ENCODE measurements at places on chromosomes 5 and 9. TPM values are rescaled to one million over a fixed set of nuclear protein-coding genes. Genes with fewer than 3 reads are reported as not detected.

DNA sequence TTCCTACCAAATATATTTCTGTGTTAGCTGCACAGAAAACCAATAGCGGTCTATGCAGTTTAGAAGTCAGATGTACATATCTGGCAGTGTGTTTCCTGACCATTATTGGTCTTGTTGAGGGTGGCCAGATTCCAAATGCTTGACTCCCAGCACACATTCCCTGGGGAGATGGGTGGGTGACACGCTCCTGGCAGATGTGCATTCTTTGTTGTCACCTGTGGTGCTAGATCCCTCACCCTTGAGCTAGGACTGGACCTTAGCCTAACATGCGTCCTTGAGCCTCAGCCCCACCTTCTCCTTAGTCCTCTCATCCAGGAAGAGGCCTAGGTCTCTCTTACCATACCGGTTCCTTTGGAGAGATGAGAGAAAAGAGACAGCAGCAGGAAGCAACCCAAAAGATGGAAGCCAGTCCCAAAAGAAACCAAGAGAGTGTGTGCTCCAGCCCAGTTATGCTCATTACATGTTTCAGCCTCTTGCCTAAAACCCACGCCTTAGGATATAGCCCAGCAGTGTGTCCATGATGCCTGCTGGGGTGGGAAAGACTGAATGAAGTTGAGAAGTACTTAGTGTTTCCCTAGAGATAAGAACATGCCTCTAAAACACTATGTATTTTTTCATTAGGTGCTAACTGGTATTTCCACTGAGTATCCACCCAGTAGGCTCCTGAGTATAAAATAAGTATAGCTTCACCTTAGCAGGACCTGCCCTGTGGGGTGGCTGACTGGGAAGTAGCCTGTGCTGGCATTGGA is 116.7 kb downstream of the PDE8B start:
- peaks cover 20% of the 10 kb centered on the region for H3K4me1 ChIP-seq
- no peak overlapping the region for H3K27ac ChIP-seq
- DNase-seq = no peak
- peaks cover 8% of the 10 kb centered on the region for H3K27me3 ChIP-seq
- H3K4me3 ChIP-seq = no peak overlapping the region

DNA sequence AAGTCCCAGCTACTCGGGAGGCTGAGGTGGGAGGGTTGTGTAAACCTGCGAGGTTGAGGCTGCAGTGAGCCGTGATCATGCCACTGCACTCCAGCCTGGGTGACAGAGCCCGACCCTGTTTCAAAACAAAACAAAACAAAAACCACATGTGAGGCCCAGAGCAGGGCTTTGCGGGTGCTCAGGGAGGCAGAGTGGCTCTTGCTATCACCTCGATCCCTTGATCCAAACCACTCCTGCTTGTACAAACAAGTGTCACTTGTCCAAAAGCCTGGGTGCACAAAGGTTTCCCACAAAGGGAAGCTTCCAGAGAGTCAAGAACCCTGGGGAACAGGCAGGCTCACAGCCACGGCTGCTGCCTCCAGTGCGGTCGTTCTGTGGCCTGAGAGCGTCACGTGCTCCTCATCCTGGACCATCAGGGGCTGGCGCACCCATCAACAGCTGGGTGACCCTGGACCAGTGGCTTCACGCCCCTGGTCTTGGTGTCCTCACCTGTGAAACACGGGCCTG is 162.7 kb downstream of the C9orf50 start:
- peak overlapping the region; percentile 87 for H3K27ac ChIP-seq
- peak overlapping the region; percentile 15 for H3K4me3 ChIP-seq
- peak; percentile 73 for DNase-seq

- no peaks in the 10 kb centered on the region for H3K27me3 ChIP-seq
- H3K4me1 ChIP-seq = peaks cover 10% of the 10 kb centered on the region
- peaks cover 2% of the 10 kb centered on the region for H3K36me3 ChIP-seq
- H3K4me3 ChIP-seq = peak overlapping the region; percentile 70
- peak overlapping the region; percentile 23 for H3K27ac ChIP-seq
- DNase-seq = no peak
Observed at GRCh38 chr9:137276473-137277328, 825 bp upstream of the TOR4A start.

- no peaks in the 10 kb centered on the region for H3K36me3 ChIP-seq
- H3K27ac ChIP-seq = no peak overlapping the region
- DNase-seq = no peak
- H3K27me3 ChIP-seq = peaks cover 2% of the 10 kb centered on the region
Observed at GRCh38 chr5:17058438-17058837, 122.3 kb upstream of the MYO10 start.

DNA sequence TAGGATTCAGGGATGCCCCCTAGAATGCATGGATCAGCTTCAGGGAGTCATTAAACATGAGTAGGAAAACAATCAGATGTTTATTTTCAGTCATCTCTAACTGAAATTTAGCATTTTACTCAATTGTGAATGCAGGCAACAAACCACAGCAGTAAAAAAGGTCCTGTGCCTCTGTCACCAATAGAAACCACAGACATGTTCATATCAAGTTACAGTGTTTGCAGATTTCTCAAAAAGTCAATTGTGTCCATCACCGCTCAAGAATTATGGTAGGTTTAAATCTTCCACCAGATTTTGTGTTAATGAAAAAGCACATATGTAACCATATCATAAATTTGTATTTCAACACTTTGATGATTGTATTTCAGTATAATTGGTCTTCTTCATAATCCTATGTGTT is 68.4 kb upstream of the SLC1A1 start:
- no peaks in the 10 kb centered on the region for H3K36me3 ChIP-seq
- H3K27ac ChIP-seq = no peak overlapping the region
- H3K4me1 ChIP-seq = no peaks in the 10 kb centered on the region
- H3K27me3 ChIP-seq = peaks cover 8% of the 10 kb centered on the region
- no peak overlapping the region for H3K4me3 ChIP-seq
- DNase-seq = no peak

DNA sequence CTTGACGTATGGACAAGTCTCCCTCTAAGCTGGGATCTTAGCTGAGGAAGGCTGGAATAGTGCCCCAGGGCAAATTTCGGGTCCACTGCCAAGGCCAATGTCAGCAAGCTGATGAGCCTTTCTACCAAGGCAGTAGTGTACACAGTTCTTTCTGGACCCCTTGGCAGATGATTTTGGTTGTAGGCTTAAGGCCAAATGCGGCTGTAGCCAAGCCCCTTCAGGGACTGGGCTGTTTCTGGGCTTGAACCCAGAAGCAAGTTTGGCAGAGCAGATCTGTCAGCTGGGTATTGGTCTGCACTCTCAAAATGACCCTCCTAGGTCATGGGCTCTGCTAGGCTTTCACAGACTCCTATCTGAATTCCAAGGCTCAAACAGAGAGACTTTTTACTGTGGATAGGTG is 121.6 kb downstream of the ADAMTSL1 start:
- H3K27ac ChIP-seq = no peak overlapping the region
- H3K4me3 ChIP-seq = no peak overlapping the region
- no peaks in the 10 kb centered on the region for H3K36me3 ChIP-seq
- H3K4me1 ChIP-seq = no peaks in the 10 kb centered on the region
- no peaks in the 10 kb centered on the region for H3K27me3 ChIP-seq
- DNase-seq = no peak

- H3K27ac ChIP-seq = no peak overlapping the region
- no peak overlapping the region for H3K4me3 ChIP-seq
- DNase-seq = no peak
- H3K36me3 ChIP-seq = no peaks in the 10 kb centered on the region
Observed at GRCh38 chr9:29511680-29512079, 1938.4 kb upstream of the C9orf72 start.

DNA sequence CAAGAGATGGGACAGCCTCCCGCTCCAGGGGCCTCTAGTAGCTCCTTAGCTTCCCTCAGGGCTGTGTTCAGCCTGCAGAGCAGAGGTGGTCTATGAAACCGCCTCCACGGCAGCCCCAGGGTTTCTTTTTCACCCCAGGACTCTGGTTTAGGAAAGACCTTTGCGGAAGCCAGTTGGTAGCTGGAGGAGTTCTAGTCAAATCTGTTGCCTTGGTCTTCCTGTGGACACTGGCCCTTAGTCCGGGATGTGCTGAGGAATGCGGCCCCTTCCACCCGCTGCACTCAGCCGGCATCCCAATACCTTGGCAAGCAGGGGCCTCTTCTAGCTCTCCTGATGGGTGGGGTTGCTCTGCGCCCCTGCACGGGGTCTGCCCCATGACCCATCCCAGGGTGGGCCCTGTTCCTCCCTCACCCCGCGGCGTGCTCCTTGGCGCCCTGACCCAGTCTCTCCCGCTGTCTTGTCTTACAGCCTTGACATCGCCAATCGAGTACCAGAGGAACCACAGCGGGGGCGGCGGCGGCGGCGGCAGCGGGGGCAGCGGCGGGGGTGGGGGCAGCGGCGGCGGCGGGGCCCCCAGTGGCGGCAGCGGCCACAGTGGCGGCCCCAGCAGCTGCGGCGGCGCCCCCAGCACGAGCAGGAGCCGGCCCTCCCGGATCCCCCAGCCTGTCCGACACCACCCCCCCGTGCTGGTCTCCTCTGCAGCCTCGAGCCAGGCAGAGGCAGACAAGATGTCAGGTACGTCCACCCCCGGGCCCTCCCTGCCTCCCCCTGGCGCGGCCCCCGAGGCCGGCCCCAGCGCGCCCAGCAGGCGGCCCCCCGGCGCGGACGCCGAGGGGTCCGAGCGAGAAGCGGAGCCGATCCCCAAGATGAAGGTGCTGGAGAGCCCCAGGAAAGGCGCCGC is 94.3 kb upstream of the OTULINL start:
- no peaks in the 10 kb centered on the region for H3K27me3 ChIP-seq
- no peaks in the 10 kb centered on the region for H3K4me1 ChIP-seq
- H3K27ac ChIP-seq = no peak overlapping the region
- no peak for DNase-seq

GRCh38 chr5:37665889-37666288 is 174.0 kb downstream of the GDNF start:
- H3K4me1 ChIP-seq = no peaks in the 10 kb centered on the region
- no peak for DNase-seq
- H3K4me3 ChIP-seq = no peak overlapping the region
- H3K27me3 ChIP-seq = no peaks in the 10 kb centered on the region

- H3K27ac ChIP-seq = no peak overlapping the region
- H3K27me3 ChIP-seq = no peaks in the 10 kb centered on the region
- H3K4me1 ChIP-seq = no peaks in the 10 kb centered on the region
- H3K4me3 ChIP-seq = no peak overlapping the region
- DNase-seq = no peak
- no peaks in the 10 kb centered on the region for H3K36me3 ChIP-seq
Observed at GRCh38 chr5:89265511-89266179, 382.7 kb upstream of the MEF2C start.

DNA sequence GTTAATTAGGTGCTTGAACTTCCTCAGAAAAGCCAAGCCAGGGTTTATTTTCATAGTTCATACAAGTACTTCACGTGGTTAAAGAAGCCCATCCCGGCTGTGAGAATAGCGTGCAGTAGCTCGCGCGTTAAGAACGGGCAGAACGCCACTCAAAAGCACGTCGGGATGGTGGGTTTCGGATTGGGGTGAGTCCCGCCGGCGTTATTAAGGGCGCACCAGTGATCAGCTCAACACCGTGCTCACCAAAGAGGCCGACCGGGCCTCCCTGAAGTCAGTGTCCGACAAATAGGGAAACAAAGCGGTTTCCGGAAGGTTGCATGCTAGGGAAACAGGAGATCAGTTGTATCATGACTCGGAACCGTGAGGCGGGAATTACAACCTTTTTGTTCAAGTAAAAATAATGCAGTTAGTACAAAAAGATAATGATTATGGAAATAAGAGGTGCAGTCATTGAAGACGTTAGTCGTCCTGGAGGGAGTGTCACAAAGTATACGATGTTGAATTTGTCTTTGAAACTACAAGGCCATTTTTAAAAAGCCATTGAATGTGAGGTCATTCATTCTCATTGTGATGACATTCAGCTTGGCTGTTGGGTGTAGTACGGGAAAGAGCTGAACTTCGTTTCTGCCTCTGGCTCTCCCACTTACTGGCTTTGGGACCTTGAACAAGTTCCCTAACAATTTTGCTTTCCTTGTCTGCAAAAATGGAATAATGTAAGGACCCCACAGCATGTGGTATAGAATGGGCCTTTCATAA is 992 bp downstream of the SETD9 start:
- peaks cover 19% of the 10 kb centered on the region for H3K27me3 ChIP-seq
- peaks cover 25% of the 10 kb centered on the region for H3K4me1 ChIP-seq
- peaks cover 10% of the 10 kb centered on the region for H3K36me3 ChIP-seq
- no peak for DNase-seq
- H3K27ac ChIP-seq = peak overlapping the region; percentile 95

GRCh38 chr5:88892669-88893068 is 9.7 kb upstream of the MEF2C start:
- no peak for DNase-seq
- H3K27ac ChIP-seq = no peak overlapping the region
- H3K36me3 ChIP-seq = no peaks in the 10 kb centered on the region
- peaks cover 35% of the 10 kb centered on the region for H3K27me3 ChIP-seq
- H3K4me3 ChIP-seq = no peak overlapping the region

DNA sequence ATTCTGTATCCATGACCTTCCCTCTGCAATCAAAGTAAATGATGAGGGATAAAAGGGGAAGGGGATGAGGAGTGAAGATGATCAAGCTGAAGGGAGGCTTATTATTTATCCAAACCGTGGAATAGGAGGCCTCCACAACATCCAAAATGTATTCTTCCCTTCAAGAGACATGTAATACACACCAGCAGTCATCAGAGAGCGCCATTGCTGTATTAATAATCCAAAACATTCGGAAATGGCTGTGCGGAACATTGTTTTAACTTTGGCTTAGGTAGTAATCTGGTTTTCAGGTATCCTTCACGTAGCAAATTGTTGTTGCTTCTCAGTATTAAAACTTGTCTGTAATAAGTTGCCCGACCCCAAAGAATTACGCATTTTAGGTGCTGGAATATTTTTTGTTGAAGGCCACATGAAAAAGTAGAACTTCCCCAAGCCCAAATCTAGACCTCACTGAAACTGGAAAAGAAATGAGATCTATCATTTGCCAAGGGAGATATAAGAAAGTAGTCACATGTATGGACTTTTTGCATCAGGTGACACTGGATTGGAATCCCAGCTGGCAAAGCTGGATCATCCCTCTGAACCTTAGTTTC is 2.6 kb upstream of the BOD1 start:
- peaks cover 32% of the 10 kb centered on the region for H3K4me1 ChIP-seq
- H3K4me3 ChIP-seq = no peak overlapping the region
- no peaks in the 10 kb centered on the region for H3K27me3 ChIP-seq
- DNase-seq = peak; percentile 36

GRCh38 chr9:14935106-14935751 is 25.0 kb upstream of the FREM1 start:
- no peaks in the 10 kb centered on the region for H3K36me3 ChIP-seq
- H3K4me3 ChIP-seq = no peak overlapping the region
- no peaks in the 10 kb centered on the region for H3K27me3 ChIP-seq
- H3K27ac ChIP-seq = no peak overlapping the region
- no peaks in the 10 kb centered on the region for H3K4me1 ChIP-seq
- no peak for DNase-seq

GLDC gene
- 1.4 TPM for total RNA-seq

FOXD4L3 gene
- total RNA-seq = not detected

INSL4 gene
- total RNA-seq = not detected

DCAF12 gene
- 49.7 TPM for total RNA-seq

GABBR2 gene
- total RNA-seq = not detected

CKMT2 gene
- total RNA-seq = not detected

ROR2 gene
- 1.6 TPM for total RNA-seq

ORM2 gene
- not detected for total RNA-seq

HMCN2 gene
- not detected for total RNA-seq

REXO4 gene
- total RNA-seq = 42.5 TPM
